Mesendoderm (in vitro differentiated cells): ENCODE measurements at places on chromosomes 7 and 10.

- DNase-seq, result no peak
Observed at GRCh38 chr7:24831240-24831639, 74.0 kb upstream of the GSDME start.

DNA sequence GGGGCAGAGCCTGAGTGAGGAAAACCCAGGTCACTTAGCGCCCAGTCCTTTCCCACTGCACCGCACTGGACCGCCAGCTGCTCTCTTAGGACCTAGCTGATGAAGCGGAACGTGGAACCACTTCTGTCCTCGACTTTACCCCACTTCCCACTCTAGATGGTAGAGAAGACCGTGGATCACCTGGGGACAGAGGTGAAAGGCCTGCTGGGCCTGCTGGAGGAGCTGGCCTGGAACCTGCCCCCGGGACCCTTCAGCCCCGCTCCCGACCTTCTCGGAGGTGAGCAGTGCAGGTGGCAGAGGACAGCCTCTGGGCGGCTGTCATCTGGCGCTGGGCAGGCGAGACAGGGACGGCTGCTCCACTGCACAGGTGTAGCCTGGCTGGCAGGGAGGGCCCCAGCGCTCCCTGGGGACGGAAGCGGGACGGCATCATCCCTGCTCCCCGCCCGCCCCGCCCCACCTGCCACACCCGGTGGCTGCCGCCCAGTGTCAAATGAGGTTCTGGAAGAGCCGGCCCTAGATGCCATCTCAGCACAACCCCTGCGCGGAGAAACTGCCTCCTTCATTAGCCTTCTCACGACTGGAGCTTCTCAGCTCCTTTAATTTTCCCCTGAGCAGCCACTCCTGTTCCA lies 11.7 kb downstream of the PLAC9 start:
- DNase-seq, result no peak

GRCh38 chr7:23293500-23294073 lies 5.6 kb upstream of the MALSU1 start:
- DNase-seq, result no peak

- peak; percentile 92 for DNase-seq
Observed at GRCh38 chr10:88934900-88935672, 17.5 kb downstream of the ACTA2 start.

DNA sequence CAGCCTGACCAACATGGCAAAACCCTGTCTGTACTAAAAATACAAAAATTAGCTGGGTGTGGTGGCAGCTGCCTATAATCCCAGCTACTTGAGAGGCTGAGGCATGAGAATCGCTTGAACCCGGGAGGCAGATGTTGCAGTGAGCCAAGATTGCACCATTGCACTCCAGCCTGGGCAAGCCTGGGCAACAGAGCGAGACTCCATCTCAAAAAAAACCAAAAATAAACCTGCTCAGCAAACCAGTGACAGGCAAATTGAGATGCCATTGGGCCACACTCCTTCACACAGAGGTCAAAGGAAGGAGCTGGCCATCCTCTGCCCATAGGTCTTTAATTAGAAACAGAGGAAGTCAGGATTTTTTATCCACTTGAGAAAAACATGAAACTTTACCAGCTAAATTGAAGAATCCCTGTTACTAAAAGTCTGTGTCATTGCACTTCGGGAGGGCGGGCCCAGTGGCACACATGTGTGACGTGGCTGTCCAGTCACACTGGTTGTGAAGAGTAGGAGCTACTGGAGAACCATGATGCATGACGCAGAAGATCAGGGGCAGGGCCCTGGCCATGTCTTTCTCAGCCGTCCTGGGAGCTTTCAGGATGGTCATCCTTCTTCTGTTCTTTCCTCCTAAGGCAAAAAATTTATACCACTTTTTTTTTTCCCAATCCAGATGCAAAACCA lies 118.3 kb upstream of the ZNF438 start:
- DNase-seq, result no peak

GRCh38 chr7:39608278-39608677 lies 15.1 kb upstream of the RALA start:
- DNase-seq, result peak; percentile 63

DNA sequence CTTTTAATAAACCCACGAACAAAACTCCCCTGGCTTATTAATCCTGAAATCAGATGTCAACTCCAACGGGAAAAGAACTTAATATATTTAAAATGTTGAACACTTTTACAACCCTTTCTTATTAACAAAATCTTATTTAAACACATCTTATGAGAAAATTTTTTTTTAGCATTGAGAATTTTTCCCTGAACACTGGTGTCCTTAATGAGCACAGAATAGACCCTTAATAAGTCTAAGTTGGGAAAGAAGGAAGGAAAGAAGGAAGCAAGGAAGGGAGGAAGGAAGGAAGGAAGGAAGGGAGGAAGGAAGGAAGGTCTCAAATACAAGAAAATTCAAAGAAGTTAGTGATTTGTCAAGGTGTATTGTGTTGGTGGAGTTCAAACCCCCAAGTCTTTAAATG lies 129.2 kb upstream of the COL1A2 start:
- no peak for DNase-seq

DNA sequence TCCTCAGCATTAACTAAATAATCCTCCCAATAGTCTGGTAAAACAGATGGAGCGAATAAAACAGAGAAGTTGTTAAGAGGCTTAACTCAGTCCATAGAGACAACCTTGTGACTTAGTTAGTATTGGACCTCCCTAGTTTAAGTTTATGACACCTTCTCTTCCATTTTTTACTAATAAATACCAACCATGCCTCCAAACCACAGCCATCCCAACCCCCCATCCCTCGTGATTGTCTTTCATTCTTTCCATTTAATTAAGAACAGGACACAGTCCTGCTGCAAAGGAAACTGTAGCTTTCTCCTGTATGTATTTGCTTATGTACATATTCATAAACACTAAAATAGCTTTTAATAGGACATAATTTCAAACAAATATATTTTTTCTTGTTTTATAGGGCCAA lies 238.2 kb downstream of the SEMA3D start:
- no peak for DNase-seq

DNA sequence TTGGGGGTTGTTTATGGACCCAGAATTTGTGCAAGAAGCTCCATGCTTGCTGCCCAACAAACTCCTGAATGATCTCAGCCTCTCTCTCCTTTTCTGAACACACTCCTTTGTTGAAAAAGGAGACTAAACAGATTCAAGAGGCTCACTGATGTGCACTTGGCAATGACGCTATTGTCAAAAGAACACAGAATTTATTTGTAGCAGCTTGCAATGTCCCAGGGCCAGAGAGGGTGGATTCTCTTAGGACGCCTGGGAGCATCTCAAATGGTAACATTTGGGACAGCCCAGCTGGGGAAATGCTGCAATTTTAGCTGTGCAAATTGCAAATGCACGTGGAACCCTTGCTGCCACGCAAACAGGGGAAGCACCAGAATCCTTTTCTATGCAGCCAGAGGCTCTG lies 79.9 kb downstream of the GPR26 start:
- no peak for DNase-seq

GRCh38 chr7:65953001-65953720 lies 28.9 kb downstream of the GUSB start:
- DNase-seq, result peak; percentile 7

GRCh38 chr7:80824253-80824652 lies 94.6 kb downstream of the SEMA3C start:
- DNase-seq, result no peak

DNA sequence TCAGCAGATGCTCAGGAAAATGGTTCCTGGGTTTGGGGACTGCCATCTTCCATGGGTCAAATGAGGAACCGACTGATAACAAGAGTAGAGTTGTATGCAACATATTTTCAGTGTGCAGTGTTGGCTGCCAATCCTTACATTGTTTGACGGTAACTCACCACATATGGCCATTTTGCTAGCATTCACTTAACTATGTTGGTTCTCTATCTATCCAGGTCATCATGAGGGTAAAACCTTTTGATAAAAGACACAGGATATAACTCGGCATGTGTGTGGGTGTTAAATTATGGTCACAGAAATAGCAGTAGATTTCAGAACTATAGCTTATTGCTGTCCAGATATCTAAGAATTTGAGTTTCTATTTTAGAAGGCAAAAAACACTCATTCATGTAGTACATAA lies 140.7 kb upstream of the AOAH start:
- no peak for DNase-seq

DNA sequence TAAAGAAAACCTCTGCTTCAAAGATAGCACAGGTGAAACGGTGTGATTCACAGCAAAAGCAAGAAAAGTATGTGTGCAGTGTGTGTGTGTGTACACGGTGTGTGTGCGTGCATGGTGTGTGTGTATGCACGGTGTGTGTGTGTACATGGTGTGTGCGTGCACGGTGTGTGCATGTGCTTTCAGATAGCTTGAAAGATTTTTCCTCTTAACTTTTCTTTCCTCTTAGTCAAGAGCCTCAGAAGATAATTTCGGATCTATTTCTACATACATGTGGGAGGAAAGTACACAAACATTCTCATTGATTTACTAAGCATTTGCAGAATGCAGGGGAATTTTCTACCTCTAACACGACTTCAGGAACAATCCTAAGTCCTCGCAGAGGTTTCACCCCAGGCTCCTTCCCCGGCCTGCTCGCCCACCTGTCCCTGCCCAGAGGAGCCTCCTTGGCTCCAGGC lies 2.9 kb downstream of the FGFR2 start:
- DNase-seq, result no peak

- DNase-seq, result no peak
Observed at GRCh38 chr10:132451506-132452215, 54.7 kb downstream of the PWWP2B start.

- no peak for DNase-seq
Observed at GRCh38 chr10:104666106-104666505, 25.0 kb downstream of the SORCS3 start.

GRCh38 chr10:90856964-90857634 lies 740 bp downstream of the HTR7 start:
- DNase-seq, result peak; percentile 69

DNA sequence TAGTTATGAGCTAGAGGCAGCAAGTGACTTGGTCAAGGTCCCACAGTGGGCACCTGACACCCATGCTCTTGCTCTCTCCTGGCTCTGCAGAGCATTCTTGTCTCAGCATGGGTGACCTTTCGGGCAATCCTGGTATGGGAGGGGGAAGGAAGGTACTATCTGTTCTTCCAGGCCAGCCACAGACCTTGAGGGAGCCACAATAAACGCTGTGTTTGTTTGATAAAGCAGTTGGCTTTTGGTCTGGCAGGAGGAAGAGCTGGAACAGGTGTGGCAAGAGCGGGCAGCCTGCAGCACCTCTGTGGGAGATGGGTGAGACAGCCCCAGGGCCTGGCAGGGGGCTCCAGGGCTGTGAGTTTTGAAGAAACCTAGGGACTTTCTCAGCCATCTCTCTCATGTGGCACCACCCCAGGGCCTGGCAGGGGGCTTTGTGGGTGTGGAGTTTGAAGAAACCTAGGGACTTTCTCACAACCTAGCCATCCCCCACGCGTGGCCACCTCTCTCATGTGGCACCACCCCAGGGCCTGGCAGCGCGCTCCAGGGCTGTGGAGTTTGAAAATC lies 11.4 kb downstream of the CLDN3 start:
- no peak for DNase-seq

GRCh38 chr7:3649678-3650440 lies 348.8 kb downstream of the SDK1 start:
- no peak for DNase-seq

DNA sequence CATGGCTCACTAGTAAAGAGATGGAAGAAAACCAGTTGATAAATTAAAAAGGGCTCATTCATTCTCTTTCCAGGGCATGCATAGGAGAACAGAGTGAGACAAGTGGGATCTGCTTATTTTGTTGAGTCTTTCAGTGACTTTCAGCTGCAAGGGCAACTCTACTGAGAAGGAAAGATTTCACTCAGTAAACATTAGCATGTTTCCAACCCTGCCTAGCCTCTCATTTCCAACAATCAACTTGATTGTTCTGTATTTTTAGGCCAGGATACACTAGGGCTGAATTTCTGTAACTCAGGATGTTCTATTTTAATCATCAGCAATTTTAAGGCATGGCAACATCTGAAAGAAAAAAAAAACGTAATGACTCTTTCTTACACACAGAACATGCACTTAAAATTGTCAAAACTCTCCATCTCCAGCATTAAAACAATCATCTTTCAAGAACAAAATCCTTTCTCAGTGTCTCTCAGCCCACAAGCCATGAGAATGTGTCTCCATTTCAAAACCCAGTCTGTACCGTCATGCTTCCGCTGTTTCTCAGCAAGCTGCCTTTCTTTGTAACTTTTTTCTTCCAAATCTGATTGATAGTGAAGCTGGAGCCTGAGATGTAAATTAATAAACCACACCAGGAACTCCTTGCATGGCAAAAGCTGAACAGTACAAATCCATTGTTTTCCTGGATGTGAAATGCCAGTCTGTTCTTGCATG lies 147.2 kb upstream of the KLF14 start:
- no peak for DNase-seq

- no peak for DNase-seq
Observed at GRCh38 chr10:21099291-21100062, 202.4 kb upstream of the NEBL start.

GRCh38 chr10:132120200-132120599 lies 54.5 kb downstream of the JAKMIP3 start:
- no peak for DNase-seq

- peak; percentile 42 for DNase-seq
Observed at GRCh38 chr10:74640134-74640921, 186.1 kb upstream of the KAT6B start.

GRCh38 chr10:31359979-31360378 lies 41.0 kb downstream of the ZEB1 start:
- DNase-seq, result no peak

DNA sequence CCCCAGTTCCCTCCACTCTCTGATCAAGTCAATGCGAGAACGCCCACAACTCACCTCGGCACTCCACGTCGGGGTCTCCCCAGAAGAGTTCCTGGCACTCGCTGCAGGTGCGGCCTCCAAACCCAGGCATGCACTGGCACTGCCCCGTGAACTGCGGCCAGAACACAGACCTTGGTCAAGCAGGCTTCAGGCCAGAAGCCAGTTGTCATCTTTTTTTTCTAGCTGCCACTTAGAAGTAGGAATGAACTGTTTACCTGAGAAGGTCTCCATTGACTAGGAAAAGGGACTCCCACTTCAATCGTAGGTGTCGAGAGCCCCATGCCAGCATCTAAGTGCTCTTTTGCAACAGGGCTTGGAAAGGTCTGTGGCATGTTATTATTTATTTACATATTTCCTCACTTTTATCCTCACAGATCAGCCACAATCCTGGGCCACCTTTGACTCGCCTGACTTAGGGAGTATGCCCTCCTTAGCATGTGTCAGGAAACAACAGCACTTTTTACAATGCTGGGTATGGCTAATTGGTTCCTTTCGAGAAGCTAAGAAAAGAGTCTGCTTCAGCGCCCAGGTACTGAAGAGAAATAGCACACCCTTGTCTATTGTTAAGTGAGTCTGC lies 51.7 kb downstream of the LAMB1 start:
- no peak for DNase-seq

- no peak for DNase-seq
Observed at GRCh38 chr10:1376384-1376945, 320.3 kb downstream of the WDR37 start.

DNA sequence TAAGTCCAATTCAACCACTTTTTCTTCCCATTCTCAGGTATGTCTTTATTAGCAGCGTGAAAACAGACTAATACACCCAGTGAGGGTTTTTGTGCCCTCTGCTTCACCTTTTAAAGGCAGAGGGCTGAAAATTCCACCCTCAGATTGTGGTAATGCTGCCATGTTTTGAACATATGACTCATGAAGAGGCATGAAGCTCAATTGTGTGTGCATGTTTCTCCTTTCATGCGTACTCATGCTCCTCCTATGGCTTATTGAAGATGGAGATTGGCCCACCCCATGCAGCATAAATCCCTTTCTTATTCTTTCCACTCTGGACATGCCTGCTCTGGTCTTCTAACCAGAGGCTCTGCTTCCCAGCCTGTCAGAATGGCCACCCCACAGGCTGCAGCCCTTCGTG lies 168.0 kb upstream of the PRKCQ start:
- DNase-seq, result no peak
